Effector CD4-positive, alpha-beta T cell (primary cell): ENCODE measurements at places on chromosomes 4 and X.

- DNase-seq = no peak
Measured at GRCh38 chrX:24498975-24499374, 33.9 kb downstream of the PDK3 start.

- DNase-seq = no peak
Measured at GRCh38 chr4:122765692-122766352, 33.3 kb downstream of the BBS12 start.

- DNase-seq = no peak
Measured at GRCh38 chr4:32574803-32575202, 1854.6 kb downstream of the PCDH7 start.

DNA sequence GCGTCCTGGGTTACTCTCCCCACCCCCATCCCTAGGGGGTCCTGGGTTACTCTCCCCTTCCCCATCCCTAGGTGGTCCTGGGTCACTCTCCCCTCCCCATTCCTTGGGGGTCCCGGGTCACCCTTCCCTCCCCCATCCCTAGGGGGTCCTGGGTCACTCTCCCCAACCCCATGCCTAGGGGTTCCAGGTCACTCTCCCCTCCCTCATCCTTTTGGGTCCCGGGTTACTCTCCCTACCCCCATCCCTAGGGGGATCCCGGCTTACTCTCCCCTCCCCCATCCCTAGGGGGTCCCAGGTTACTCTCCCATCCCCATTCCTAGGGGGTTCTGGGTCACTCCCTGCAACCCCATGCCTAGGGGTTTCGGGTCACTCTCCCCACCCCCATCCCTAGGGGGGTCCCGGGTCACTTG is 1.5 kb downstream of the ASMTL start:
- DNase-seq = no peak

GRCh38 chrX:28010875-28011274 is 29.6 kb upstream of the DCAF8L1 start:
- DNase-seq = no peak

DNA sequence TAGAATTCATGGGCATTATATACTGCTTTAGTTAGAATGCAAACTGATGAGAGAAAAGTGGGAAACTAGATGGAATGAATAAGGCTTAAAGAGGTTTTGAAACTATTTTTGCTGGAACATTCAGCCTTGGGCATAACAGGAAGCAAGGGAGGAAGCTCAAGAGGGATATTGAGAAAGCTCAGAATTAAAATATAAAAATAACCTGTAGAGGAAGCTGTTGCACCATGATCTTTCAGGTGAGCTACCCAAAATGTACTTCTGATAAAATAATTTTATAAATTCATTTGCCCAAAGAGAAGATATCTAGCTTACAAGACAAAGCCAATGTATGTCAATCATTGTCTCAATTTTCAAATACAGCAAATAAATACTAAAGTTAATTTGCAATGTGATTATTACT is 11.3 kb downstream of the GC start:
- DNase-seq = no peak

GRCh38 chrX:12791257-12792228 is at the start of gene PRPS2:
TSS of gene PRPS2 (plus strand) at chrX:12791412. CDS start at chrX:12791498, 86 bp downstream.
- DNase-seq = peak; percentile 54

DNA sequence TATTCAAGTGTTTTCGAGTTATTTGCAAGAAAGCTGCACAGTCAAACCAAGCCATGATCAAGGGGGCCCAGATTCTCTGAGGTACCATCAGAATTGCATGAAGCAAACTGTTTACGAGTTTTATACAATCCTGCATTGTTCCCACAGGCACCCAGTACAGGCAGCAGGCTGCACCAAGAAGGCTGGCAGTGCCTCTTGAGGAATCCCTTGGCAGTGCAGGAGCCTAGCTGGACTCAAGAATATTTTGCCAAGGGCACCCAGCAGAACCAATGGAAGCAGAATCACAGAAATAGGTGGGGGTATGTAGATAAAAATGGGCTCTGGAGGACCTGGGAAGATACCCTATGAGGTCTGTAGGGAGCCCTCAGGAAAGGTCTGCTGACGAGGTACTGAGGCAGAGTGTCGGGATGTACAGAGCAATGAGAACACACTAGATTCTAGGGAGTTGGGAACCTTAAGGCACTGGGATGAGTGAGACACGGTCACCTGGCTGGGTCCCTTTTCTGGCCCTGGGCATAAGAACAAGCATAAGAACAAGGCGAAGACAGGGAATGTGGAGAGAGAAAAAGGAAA is 2.5 kb upstream of the PLP1 start:
- no peak for DNase-seq

GRCh38 chr4:114599231-114599902 is 760 bp downstream of the UGT8 start:
- no peak for DNase-seq

- DNase-seq = no peak
Measured at GRCh38 chr4:2272026-2272827, 10.3 kb upstream of the MXD4 start.

- no peak for DNase-seq
Measured at GRCh38 chr4:14877246-14878225, 124.7 kb upstream of the CPEB2 start.

GRCh38 chr4:21726255-21726815 is 222.2 kb downstream of the KCNIP4 start:
- DNase-seq = no peak

DNA sequence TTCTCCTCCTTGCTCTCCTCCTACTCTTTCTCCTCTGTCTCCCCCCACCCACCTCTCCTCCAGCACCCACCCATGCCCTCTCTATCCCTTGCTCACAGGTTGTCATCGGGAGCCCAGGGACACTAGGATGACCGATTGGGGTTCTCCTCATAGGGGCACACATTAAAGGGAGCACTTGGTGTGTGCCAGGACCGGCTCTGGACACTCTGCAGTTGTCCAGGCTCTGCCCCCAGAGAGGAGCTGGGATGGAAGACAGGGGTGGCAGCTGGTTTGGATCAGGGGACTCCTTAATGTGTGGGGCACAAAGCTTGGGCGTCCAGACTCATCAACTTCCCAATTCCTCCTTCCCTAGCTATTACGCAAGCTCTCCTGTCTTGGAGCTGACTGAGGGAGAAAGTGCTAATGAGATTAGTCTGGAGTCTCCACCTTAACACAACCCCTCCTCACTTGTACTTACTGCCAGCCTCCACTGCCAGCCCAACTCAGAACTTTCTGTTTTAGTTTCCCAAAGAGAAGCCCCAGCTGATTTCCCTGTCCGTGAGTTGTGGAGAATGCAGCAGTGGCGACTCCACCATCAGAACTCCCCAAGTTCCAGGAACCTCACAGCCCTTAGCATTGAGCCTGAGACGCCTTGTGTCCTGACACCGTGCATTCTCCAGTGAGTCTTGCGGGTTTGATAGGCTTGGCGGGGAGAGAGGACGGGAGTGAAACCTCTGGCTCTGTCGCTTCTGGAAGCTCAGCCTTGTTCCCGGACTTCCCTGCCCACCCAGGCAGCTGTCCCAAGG is 52.2 kb downstream of the CXorf49B start:
- DNase-seq = no peak

- DNase-seq = no peak
Measured at GRCh38 chrX:7412840-7413239, 264.9 kb upstream of the PUDP start.

GRCh38 chr4:2322841-2323240 is 60.9 kb upstream of the MXD4 start:
- DNase-seq = no peak

GRCh38 chrX:10166731-10167151 is 10.0 kb downstream of the CLCN4 start:
- no peak for DNase-seq

DNA sequence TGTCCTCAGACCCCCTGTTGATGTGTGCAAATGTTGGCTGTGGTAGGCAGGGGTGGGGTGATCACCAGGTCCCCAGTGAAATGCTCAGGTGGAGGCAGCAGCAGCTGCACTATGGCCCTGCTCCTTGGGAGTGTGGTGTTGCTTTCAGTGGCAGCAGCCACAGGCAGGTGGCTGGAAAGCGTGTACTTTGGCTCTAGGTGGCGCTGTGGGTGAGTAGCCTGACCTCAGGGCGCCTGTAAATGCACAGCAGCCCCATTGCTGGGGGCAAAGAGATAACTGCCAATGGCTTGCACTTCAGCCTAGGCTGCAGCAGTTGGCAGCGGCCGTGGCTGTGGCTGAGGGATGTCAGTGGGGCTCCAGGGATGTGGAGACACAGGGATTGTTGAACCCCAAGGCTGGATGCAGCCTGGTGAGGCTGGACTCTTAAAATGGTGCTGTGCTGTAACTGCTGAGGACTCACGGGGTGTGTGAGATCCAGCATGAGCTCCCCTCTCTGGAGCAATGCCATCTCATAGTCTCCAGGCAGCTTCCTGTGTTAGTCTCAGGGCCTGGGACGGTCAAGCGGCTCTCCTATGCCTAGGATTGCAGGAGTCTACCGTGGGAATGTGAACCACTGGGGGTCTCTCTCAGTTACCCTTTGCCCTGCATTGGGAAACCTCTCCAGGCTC is 421.7 kb upstream of the HTR2C start:
- no peak for DNase-seq

GRCh38 chr4:77284036-77284435 is 127.0 kb downstream of the CCNG2 start:
- no peak for DNase-seq

DNA sequence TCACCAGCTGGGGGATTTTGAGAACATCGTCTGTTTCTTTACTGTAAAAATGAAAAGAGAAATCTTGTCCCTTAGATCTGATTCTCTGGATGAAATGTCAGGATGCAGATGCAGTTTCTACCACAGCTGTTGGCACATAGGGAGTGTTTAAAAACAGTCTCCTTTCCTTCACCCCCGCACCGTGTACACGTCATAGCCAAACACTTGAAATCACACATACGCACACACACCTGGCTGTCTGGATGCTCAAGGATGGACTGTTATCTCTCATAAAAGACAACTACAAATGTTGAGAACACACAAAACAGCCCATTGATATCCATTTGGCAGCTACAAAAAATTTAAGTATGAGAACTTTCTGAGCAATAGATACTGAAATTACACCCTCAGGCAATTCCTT is 275.8 kb upstream of the CLNK start:
- no peak for DNase-seq

DNA sequence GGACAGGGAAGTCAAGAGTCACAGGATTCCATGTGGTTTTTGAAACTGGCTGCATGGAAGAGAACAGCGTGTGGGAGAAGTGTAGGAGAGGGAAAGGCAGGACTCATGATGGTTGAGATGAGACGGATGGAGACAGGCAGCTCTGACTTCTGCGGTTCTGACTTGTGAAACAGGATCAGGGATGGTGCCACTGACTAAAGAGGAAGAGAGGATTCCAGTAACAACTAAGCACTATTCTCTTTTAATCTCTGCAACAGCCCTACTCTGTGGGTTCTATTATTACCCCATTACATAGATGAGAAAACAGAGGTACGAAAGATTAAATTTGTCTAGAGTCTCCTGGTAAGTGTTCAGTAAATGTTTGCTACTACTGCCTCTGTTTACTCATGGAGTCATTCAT is 156.3 kb downstream of the CBR4 start:
- no peak for DNase-seq

DNA sequence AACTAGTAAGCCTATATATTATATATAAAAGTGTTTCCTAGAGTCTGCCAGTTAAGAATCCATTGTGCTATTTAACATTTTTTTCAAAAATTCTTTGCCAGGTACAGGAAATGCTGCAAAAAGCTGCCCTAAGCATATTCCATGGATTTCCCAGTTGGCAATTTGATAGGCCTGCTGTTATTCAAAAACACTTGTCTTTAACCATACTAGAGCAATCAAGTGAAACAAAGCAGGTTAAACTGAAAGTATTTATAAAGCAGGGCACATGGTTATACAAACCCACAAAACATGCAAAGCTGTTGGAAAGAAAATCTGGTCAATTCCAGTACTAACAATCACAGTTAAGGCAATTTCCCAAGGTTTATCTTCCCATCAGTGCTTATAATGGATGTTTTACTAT is 159.9 kb downstream of the UNC5C start:
- no peak for DNase-seq

DNA sequence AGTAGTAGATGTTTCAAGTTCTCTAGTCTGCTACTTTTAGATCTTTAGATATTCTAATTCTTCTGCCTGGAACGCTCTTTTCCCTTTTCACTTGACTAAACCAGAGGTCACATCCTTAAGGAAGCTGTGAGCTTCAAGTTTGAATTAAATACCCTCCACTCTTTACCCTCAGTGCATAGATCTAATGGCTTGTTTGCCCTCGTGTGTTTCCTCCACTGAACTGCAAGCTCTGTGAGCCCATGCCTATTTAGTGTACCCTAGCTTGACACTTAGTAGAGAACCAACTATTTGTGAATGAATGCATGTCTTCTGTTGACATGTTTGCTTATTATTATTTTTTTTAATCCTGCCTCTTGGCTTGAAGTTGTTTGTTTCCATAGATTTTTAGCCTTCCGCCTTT is 138.3 kb downstream of the PDE5A start:
- DNase-seq = no peak

DNA sequence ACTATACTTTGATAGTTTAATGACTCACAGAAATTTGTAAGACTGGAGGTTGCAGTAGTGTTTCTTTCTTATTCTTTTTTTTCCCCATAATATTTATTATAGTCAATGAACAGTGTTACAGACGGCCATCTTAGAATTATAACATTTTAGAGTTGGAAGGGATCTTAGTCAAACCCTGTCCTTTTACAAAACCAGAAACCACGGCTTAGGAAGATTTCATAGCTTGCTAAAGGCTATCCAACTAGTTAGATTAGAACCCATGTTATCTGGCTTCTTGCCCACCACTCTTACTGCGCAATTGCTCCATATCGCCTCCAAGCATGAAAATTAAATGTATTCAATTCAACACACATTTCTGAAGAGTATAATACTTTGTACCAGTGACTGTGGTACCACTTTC is 1.1 kb downstream of the XIAP start:
- no peak for DNase-seq

GRCh38 chrX:120813982-120814381 is 61.7 kb downstream of the CT47B1 start:
- no peak for DNase-seq

GRCh38 chr4:20106921-20107320 is 144.8 kb upstream of the SLIT2 start:
- DNase-seq = no peak

GRCh38 chr4:4395849-4396627 is 9.1 kb downstream of the NSG1 start:
- DNase-seq = no peak
